ENCODE measurements at places on chromosomes 7 and 10.
A peak's percentile ranks its signal among the peaks of the same experiment; 100 is the strongest.

GRCh38 chr10:72550239-72550638 lies 75.6 kb downstream of the MICU1 start:
- no peak for DNase-seq

GRCh38 chr10:103490986-103491314 lies 2.6 kb upstream of the NEURL1 start:
- no peak for DNase-seq

DNA sequence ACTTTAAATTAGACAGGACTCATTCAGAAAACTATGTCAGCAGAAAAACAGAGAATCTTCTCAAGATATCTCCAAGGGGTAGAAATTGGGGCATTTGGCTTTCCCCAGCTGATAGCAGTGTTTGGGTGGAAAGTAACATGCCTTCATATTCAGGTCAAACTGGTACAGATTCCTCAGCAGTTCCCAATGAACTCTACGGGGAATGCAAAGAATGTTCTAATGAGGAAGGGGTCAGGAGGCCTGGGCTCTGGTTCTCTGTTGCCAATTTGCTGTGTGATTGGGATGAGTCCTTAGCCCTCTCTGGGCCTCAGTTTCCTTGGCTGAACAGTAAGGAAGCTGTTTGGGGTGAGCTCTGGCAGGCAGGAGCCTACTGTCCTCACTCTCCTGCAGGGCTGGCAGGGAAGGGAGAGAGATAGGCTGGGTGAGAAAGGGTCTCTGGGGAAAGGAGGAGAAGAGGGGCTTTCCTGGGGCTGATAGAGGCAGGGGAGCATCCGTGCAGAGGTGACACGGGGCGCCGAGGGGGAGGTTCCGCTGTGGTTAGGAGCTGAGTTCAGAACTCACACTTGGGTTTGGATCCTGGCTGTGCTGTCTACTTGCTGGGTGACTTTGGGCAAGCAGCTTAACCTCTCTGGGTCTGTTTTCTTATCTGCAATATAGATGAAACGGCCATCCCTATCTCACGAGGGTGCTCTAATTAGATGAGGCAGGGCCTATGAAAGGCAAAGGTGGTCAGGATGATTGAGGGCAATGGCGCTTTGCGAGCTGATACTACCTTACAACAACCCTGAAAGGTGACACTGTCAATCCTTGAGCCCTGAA lies 45.1 kb downstream of the SPOCK2 start:
- DNase-seq = no peak

GRCh38 chr10:9965341-9965740 lies 1052.3 kb upstream of the CELF2 start:
- no peak for DNase-seq

DNA sequence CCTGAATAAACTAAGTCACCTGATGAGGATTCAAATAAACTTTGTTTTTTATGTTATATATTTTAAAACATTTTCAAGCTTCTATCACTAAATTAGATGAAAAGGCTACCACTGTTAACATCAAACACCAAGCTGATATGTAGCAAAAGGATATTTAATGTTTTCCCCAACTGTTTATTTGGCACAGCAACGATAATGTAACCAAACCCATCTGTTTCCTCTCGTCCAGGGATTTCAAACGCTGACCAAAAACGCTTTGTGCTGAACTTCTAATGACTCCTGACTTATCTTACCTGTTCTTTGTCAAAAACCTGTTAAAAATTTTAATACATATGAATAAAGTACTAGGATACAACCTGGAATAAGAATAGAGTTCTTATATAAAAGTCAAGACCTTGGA lies 30.5 kb downstream of the DCLRE1A start:
- DNase-seq = no peak

- DNase-seq = no peak
Measured at GRCh38 chr10:97475936-97476594, 22.2 kb downstream of the MMS19 start.

- DNase-seq = no peak
Measured at GRCh38 chr10:113354711-113355110, 198.1 kb upstream of the HABP2 start.

GRCh38 chr10:127720142-127720541 lies 16.8 kb upstream of the FOXI2 start:
- no peak for DNase-seq

DNA sequence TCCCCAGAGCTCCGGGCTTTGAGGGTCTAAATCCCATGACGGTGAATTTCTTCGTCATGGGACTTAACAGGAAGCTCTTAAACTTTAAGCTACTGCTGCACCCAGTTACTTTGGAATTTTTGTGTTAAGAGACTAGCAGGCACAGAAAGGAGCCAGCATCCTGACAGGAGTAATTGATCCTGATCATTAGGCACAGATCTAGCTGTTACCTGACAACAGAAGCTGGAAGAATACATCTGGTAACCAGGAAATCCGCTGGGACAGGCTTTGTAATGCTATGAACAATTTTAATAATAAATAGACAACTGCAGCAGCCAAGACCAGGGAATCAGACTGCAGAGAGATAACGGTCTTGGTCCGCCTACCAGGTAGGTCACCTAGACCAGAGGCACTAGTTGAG lies 210.9 kb downstream of the DGKI start:
- no peak for DNase-seq

GRCh38 chr7:129924602-129925001 lies 28.2 kb downstream of the UBE2H start:
- DNase-seq = no peak

DNA sequence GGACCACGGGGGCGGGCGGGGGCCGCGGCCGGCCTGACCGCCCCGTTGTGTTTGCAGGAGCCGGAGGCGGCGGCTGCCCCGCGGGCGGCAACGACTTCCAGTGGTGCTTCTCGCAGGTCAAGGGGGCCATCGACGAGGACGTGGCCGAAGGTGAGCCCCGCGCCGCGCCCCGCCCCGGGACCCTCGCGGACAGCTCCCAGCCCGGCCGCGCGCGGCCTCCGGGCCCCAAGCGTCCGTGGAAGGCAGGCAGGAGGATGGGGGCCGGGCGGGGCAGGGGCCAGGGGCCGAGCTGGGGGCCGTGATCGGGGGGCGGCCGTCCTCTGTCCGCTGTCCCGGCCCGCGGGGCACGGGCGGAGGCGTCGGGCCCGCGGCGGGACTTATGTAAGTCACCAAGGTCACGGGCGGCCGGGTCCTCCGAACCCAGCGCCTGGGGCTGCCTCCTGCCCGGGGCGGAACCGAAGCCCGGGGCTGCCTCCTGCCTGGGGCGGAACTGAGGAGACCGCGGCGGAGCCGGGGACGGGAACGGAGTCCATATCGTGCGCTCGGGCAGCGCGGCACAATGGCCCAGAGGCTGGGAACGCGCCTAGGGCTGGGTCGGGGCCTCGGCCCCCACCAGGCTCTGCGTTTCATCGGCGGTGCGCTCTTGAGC lies 497 bp downstream of the PPP2R2D start:
- peak; percentile 33 for DNase-seq

DNA sequence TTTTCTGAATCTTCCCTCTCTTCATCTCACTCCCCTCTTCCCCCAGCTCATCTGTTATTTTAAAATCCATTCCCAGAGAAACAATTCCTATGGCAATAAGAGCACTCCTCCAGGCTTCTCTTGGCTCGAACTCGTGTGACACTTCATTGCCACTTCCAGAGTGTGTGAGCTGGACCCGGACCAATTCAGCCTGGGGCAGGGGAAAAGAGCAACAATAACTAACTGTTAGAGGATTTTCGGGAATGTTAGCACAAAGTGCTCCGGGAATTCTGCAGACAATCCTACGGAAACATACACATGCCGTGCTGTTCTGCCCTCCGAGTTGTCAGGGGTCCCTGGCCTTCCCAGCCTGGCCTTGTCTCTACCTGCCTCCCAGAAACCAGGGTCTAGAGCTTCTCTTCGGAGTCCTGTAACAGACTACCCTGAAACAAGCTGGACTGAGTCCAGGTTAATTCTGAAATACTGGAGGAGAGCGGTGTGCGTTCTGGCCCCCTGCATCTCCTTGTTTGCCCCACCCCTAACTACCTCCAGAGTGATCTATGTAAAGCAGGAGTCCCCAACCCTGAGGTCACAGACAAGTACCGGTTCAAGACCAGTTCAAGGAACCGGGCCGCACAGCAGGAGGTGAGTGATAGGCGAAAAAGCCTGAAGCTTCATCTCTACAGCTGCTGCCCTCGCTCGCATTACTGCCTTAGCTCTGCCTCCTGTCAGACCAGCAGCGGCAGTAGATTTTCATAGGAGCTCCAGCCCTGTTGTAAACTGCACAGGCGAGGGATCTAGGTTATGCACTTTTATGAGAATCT lies 11.3 kb downstream of the COL26A1 start:
- DNase-seq = no peak

- no peak for DNase-seq
Measured at GRCh38 chr10:104806801-104807200, 165.7 kb downstream of the SORCS3 start.

GRCh38 chr7:32219416-32219815 lies 149.2 kb upstream of the PDE1C start:
- no peak for DNase-seq

- DNase-seq = no peak
Measured at GRCh38 chr10:17993361-17993760, 41.6 kb downstream of the SLC39A12 start.

- no peak for DNase-seq
Measured at GRCh38 chr7:128021366-128021765, 9.9 kb downstream of the LRRC4 start.

DNA sequence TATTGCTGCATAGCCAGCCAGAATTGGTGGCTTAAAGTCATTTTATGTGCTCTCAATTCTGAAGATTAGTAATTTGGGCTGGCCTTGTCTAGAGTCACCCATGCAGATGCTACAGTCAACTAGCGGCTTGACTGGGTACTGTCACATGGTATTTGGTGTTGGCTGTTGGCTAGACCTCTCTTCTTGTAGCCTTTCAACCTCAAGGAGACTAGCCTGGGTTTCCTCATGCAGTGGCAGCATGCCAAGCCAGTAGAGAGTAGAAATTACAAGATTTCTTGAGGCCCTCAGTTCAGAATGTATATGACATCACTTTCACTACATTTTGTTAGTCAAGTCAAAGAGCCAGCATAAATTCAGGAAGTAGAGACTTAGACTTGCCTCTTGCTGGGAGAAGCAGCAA lies 3.7 kb upstream of the ZNF800 start:
- no peak for DNase-seq

DNA sequence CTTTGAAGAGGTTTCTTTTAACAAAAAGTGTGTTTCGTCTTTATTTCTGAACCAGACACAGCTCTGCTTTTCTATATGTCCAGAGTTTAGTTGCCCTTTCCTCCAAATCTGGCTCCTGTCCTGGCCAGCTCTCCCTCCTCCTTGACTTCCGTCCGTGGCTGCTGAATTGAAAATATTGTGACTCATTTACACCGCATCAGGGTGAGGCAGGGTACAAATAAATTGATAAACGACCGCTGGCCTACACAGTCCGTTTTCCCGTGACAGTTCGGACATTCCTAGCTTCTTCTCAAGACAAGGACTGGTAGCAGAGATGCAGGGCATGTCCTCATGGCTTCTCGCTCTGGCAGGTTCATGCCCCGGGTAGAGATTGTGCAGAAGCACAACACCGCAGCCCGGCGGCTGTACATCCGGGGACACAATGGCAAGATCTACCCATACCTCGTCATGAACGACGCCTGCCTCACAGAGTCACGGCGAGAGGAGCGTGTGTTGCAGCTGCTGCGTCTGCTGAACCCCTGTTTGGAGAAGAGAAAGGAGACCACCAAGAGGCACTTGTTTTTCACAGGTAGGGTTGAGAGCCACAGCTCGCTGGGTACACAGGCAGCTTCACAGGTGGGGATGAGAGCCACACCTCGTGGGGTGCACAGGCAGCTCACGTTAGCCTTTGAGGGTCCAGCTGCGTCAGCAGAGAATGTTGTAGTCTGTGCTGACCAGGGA lies 126.6 kb downstream of the TRRAP start:
- no peak for DNase-seq

DNA sequence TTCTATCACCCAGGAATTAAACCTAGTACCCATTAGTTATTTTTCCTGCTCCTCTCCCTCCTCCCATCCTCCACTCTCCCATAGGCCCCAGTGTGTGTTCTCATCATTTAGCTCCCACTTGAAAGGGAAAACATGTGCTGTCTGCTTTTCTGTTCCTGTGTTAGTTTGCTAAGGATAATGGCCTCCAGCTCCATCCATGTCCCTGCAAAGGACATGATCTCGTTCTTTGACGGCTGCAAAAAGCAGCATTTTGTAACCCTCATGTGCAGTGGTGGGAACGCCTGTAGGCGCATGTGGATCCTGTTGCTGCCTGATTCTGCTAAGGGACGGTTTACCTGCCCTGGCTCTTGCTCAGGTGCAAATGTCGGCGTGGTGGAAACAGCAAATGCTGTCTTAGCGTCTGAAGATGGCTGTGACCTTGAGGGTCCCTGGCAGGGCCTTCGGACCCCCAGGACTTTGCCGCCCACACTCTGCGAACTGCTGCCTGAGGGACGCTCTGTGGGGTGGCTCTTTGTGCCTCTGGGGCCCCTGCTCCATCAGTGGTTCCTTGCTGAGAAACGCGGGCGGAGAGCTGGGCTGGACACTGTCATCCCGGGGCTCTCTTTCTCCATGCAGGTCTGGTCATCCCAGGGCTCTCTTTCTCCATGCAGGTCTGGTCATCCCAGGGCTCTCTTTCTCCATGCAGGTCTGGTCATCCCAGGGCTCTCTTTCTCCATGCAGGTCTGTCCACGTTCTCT lies 5.6 kb upstream of the MTG1 start:
- DNase-seq = no peak

DNA sequence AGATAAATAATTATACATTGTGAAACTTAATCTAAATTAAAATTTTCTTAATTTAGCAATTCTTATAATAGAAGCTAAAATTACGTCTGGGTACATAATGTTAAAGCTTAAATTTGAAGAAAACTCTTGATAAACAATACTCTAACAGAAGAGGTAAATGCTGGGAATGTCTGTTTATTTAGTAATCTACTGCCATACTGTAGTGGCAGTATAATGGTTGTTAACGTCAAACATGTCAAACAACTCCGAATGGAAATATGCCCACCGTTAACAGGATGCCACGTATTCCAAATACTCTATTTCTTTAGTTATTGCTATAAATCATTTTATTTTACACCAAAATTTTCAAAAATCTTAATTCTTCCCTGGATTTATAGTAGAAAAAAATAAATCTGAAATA lies 40.0 kb upstream of the PTPN12 start:
- DNase-seq = no peak

GRCh38 chr10:71658467-71658745 lies 61.2 kb downstream of the C10orf105 start:
- DNase-seq = no peak

- no peak for DNase-seq
Measured at GRCh38 chr10:117948493-117948892, 98.2 kb downstream of the RAB11FIP2 start.

DNA sequence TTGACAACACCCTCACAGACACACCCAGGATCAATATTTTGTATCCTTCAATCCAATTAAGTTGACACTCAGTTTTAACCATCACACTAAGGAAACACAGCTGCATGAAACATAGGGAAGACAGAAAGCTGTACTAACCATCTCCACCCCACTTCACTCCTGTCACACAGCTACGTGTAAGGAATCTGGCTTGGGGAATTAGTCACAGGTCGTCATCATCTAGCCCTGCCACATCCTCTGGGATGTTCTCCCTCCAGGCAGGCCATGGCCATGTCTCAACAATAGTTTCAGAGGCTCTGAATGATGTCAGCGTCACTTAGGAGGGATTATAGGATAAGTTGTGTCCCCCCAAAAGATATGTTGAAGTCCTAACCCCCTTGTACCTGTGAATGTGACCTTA lies 10.8 kb upstream of the SEMA3C start:
- no peak for DNase-seq
